NCI-H510A treated with DMSO at 0.1 percent for 48 hours (cell line): ENCODE measurements at places on chromosomes 7 and 10.

GRCh38 chr10:10811562-10811961, 206.1 kb upstream of the CELF2 start:
- no peak for DNase-seq

DNA sequence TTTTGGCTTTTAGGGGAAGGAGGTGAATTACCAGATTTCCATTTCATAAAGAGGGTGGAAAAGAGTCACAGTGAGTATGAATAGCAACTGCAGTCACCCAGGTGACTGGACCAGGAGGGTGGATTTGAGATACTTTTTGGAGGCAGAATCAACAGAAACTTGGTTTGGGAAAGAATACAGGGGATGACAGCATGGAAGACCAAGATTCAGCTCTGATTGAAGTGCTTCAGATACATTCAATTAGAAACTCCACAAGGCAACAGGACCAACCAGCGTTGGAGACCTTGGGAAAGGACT, 83.0 kb downstream of the SGMS1 start:
- no peak for DNase-seq

DNA sequence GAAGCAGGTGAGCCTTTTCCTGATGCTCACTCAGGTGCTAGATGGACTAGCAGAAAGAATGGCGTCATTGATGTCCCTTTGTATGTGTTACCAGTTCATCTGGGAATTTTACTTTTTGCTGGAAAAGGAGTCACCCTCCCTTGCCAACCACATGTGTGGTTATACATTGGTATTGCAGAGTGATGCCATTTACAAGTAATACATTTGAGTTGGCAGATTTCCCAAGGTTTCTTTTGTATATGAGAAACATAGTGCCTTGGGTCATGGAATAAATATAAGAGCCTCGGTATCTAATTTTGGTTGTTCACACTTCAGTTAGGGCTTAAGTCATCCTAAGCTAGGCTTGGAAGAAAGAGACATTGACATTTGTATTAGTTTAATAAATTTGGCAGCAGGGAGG, 10.4 kb upstream of the ATXN7L1 start:
- no peak for DNase-seq

GRCh38 chr7:77328669-77329068, 87.5 kb downstream of the GSAP start:
- DNase-seq = no peak

DNA sequence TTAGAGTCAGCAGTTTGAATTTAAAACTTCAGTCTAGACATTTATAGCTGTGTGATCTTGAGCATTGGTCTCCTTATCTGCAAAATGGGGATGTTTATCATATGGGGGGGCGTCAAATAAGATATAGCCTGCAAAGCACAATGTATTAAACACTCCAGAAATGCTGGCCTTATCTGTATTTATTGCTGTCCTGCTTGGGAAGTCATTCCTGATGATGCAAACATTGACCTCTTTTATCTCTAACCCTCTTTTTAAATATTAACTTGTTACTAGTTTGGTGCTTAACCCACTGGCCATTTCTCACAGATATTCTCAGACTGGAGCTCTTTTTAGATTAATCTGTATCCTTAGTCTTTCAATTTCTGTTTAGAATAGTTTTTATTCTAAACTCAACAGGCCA, 13.2 kb downstream of the MRPS33 start:
- DNase-seq = no peak

GRCh38 chr10:31584098-31584631, 265.1 kb downstream of the ZEB1 start:
- DNase-seq = no peak

DNA sequence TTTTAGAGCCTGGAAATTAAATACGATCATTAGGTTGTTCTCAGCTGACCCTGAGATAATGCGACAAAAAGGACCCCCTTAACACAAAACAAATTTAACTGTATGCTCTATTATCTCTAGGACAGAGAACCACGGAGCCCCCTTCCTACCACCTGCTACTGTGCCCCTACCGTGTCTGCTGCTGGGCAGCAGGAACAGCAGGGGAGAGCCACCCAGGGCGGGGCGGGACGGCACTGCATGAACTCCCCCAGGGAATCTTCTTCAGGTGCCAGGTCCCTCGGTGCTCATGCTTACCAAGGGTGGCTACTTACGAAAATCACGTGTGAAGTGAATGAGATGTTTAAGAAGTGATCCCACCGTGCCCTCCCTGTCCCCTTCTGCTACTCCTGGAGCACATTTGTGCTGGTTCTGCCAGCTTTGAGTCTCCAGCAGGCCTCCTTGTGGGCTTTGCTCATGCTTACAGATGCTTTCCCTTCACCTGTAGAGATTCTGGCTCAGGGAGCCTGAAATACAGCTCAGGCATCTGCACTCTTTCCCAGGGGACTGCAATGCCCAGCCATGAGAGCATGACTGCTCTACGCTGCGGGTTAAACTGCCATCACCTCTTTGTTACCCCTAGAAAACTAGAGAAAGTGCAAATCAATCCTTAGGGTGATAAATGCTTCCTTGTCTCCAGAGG, 59.9 kb downstream of the MRPL32 start:
- no peak for DNase-seq

- DNase-seq = no peak
These were observed 30.0 kb downstream of the DOCK4 start for GRCh38 chr7:112176241-112176640.

DNA sequence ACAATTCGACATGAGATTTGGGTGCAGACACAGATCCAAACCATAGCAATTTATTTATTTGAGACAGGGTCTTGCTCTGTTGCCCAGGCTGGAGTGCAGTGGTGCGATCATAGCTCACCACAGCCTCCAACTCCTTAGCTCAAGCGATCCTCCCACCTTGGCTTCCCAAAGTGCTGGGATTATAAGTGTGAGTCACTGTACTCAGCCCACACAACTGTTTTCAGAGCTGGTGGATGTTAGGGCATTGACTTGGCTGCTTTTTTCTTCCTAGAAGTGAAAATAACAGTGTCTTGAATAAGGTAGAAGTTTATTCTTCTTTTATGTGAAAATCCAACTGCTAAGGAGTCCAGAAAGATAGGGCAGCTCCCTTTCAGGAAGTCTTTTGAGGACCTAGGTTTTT, 132.1 kb downstream of the CCDC3 start:
- DNase-seq = no peak
